ENCODE measurements at places on chromosomes 4 and X.

- DNase-seq, result no peak
These were observed 95.4 kb downstream of the TBL1X start for GRCh38 chrX:9560219-9560618.

DNA sequence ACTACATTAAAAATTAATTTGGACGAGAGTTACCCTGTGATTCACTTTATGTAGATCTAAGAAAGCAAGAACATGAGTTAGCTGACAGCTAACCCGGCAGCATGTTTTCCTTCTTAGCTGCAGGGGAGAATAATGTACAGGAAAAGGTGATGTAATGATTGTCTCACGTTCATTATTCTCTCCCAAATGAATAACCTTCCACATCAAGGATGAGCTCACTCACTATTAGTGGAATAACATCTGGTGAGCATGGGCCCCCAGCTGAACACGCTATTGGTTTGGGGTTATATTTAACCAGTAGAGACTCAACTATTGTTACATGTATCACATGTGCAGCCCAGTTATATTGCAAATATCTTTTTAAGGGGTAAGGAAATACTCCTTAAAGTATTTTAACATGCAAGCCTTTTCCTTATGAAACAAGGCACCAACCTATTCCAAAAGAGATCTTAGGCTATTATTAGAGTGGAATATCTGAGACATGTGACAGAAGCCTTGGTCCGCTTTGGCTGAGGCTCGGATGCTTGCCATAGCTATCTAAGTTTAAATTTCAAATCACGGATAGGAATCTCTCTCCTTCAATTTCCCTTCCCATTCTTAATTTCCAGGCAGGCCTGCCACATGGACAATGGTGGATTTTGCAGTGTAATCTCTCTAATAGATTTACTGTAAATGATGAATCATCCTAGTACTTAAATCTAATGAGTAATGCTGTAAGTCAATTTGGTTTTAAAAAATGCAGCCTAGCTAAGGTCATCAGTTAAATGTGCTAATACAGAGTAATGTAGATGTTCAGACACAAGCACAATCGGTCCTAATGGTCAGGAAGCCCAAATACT is 99.0 kb upstream of the OTUD4 start:
- no peak for DNase-seq

- DNase-seq, result no peak
These were observed 266.1 kb downstream of the GRIA3 start for GRCh38 chrX:123450222-123450621.

GRCh38 chr4:166675411-166675810 is 558.9 kb downstream of the SPOCK3 start:
- DNase-seq, result no peak

- DNase-seq, result no peak
These were observed 287.0 kb upstream of the NOCT start for GRCh38 chr4:138728566-138728965.

DNA sequence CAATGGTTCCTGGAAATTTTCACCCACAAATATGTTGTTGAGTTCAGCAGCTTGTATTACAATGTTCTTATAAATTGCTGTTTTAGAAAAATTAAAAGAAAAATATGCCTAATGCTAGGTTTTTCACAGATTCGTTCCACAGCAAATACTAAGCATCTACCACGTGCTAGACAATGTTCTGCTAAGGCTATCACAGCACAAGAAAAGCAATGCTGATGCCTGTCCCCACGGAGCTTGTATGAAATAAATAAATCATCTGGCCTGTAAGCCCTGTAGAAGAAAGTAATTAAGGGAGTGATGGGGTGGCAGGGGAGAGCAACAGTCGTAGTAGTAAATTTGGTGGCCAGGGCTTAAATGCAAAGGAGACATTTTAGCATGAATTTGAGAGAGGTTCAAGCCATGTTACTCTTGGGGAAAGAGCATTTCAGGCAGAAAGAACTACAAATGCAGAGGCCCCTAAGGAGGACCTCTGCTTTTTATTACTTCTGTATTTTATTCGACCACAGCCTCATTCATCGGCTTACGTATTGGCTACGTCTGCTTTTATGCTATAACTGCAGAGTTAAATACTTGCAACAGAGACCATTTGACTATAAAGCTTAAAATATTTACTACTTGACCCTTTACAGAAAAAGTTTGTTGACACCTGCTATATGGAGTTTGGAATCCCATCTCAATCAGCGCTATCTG is 36.3 kb downstream of the ARAP2 start:
- no peak for DNase-seq

GRCh38 chrX:111869639-111870034 is 6.3 kb upstream of the TRPC5OS start:
- peak; percentile 4 for DNase-seq

GRCh38 chrX:126580877-126581276 is 28.3 kb upstream of the DCAF12L1 start:
- no peak for DNase-seq

DNA sequence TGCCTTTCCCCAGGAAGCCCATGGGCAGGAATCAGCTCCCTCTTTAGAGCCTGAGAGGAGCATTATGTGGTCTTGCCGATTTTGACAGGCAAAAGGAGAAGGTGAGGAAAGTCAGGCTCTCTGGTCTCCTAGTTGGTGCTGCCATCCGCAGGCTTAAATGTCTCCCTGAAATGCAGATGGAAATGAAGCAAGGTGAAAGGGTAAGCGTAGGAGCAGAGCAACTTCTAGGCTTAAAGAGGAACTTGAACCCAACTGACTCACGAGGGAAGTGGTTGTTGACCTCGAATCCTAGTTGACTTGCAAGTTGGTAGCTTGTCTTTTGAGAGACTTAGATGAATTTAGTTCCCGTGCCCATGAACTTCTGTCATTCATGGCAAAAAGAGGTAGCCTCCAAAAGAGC is 205.9 kb downstream of the PTTG2 start:
- no peak for DNase-seq

DNA sequence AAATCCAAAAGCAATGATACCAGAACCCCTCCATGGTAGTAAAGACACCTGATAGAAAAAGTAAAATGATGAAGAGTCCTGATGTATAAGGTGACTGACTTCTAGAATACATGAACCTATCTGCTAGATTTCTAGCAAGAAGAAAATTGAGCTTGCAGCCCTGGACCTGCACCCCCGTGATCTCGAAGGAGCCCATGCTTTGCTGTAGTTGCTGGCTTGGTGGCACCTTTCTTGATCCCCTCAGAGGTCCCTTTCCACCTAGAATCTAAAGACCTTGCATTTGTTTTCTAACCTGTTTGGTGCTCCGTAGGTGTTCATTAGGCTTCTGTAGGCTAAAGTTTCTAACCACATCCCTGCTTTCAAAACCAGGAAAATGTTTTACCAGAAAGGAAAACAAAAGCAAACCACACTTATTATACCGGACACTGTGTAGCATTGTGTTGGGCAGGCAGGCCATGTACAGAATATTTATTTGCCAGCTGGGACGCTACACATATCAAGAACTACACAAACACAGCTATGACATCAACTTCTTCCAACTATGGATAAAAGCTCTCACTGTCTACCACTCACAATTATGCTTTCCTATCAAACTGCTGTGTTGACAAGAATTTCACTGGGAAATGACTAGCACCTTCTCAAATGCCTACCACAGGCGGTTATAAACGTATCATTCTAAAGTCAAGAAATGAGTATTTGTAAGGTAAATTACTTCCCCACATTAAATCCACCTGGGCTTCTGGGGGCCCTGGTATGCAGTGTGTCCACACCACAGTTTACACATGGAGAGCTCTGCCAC is 316.2 kb downstream of the UNC5C start:
- no peak for DNase-seq

DNA sequence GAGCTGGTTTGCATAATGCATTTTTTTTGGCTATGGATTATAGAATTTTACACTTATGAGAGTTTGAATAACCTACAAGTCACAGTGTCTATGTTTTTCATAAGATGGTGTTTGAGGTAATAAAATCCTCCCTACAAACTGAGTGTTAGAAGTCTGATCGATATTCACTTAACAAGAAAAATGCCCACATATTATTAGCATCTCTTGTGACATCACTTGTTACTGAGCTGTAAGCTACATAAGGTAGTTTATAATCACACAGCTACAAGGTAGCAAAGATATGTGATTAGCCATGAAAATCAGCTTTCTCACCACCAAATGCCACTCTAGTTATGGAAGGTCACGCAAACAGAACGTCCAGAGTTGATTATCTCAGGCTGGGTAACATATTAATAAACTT is 669.6 kb downstream of the PCDH18 start:
- DNase-seq, result no peak

- no peak for DNase-seq
These were observed 20.9 kb downstream of the NFKB1 start for GRCh38 chr4:102522031-102522440.

GRCh38 chr4:111778543-111778942 is 366.7 kb upstream of the FAM241A start:
- no peak for DNase-seq

- DNase-seq, result peak; percentile 7
These were observed 175.9 kb downstream of the SLC39A8 start for GRCh38 chr4:102169345-102169744.

- DNase-seq, result no peak
These were observed 10.4 kb downstream of the RELL1 start for GRCh38 chr4:37675587-37676290.

DNA sequence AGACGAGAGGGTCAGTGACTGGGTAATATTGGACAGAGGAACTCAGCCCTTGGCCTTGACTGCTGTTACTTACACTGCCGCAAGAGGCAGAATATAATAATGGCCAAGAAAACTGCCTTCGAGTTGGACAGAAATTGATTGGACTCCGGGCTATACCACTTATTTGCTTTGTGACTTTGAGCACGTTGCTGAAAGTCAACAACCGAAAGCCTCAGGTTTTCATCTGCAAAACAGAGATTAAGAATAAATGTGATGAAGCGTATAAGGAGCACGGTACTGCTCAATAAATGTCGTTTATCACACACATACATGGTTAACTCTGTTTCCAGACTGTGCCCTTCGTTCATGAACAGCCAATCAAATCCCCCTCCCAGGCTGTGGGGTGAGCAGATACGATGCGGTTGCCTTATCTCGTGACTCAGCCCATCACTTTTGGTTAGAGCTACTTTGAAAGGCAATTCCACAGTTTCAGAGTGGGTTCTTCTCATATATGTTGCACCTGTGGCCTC is 91.6 kb downstream of the TSPAN7 start:
- DNase-seq, result no peak

DNA sequence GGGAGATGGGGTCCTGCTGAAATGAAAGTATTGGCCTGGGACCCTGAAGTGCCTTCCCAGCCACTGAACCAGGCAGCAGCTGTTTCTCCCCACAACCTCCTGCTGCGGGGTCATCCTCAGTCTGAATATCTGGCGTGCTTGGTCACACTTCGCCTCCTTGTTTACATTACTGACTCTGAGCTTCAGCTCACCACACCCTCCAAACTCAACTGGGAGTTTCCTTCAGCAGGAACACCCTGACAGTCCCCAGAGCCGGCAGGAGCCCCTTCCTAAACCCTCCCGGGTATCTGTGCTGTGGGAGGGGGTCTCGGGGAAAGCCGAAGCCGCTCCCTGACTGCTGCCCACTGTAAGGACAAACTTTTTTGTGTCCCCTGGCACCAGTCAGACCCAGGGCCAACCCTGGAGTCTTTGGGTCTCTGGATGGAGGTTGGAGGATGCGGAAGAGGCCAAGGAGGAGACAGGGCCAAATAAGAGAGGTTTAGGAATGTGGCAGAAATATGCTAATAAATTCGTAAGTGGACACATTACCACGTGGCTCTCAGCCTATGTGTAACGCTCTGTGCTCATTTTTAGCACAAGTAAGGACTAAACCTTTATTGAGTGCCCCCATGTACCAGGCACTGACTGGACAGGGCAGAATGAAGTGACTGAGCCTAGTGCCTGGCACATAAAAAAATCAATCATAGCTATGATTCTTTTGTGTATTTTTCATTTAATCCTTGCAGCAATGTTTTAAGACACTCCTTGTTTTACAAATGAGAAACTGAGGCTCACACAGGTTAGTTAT is 20.7 kb downstream of the FHDC1 start:
- no peak for DNase-seq

DNA sequence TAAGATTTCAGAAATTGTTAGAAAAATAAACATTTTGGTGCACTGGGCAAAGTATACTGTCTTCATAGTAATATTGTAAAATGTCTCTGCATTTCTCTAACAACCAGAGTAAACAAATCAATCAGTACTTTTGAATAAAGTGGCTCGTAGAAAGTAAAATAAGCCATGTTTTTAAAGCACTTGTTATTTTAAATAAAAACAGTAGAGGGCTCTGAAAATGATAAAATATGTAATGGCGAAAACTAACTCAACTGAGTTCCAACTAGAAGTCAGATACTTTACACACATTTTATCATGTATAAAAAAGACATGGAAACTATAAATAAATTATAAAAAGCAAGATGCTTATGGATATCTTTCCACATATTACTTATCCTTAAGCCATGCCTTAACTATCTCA is 1134.4 kb downstream of the PDHA2 start:
- DNase-seq, result no peak

- DNase-seq, result no peak
These were observed 92.1 kb downstream of the KLHL13 start for GRCh38 chrX:118024482-118024881.

GRCh38 chr4:86243750-86244149 is 116.1 kb downstream of the MAPK10 start:
- no peak for DNase-seq

DNA sequence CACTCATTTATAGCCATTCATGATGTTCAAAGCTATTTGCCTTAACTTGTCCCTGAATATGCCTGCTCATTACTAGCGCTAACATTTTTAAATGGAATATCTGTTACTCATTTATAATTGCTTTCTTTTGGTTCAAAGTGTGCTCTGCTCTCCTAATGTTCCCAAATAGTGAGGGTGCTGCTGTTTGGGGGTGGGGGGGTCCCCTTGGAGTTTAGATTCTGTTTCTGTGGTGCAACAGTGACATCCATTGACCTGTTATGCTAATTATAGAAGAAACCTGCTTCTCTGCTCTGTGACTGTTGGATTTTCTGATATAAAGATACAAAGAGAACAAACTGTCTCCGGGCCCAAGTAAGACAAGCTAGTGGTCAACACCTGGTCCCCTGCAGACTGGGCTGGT is 222.4 kb downstream of the SHROOM3 start:
- no peak for DNase-seq

- DNase-seq, result no peak
These were observed 196.7 kb upstream of the AR start for GRCh38 chrX:67347145-67347544.

GRCh38 chr4:26899991-26900390 is 39.4 kb downstream of the STIM2 start:
- no peak for DNase-seq

GRCh38 chrX:79082899-79083298 is 61.6 kb upstream of the GPR174 start:
- no peak for DNase-seq

DNA sequence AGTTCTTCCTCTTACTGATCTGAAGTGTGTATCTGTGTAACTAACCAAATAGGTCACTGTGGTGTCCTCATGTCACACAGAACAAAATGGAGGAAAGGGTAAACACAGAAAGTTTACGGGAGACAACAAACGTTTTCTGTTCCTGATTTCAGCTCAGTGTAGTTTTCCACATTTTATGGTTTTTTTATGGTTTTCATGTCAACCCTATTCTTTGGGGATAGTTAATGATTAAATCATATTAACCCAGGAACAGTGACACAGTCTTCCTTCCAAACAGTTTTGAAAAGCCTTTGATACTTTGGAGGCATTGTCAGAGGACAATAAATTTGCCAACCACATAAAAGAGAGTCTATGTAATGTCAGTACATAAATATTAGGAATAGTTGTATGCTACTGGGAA is 4.2 kb downstream of the LNX1 start:
- no peak for DNase-seq

Data from occipital lobe (tissue), 3 donors.